ENCODE measurements at places on chromosomes 1 and 21.

GRCh38 chr1:66623812-66624211, 89.9 kb downstream of the SGIP1 start:
- DNase-seq = peak; percentile 40

DNA sequence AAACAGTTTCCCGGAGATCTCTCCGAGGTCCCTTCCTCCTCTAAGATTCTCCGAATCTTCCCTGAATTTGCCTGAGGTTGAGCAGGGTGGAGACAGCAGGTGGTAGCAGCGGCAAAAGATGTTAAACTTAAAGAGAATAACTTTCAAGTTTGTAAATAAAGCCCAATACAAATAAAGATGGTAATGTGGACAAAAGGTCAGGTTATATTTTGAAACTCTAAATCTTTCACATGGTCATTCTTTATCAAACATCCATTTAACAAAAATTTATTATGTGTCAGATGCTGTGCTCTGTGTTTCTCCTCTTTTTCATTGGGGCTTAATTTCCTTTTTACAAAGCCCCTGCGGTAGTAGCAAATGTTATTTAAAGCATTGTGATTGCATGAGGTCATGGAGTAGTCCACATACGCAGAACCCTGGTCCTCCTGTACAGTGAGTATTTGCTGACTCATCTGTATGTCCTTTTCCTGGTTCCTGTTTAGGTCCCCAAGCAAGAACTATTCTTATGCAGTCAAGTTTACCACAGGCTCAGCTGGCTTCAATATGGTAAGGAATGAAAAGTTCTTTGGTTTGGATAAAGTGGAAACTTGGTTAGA, 119.2 kb downstream of the ITSN1 start:
- DNase-seq = peak; percentile 96

GRCh38 chr1:82371844-82372498, 571.2 kb downstream of the ADGRL2 start:
- DNase-seq = no peak

DNA sequence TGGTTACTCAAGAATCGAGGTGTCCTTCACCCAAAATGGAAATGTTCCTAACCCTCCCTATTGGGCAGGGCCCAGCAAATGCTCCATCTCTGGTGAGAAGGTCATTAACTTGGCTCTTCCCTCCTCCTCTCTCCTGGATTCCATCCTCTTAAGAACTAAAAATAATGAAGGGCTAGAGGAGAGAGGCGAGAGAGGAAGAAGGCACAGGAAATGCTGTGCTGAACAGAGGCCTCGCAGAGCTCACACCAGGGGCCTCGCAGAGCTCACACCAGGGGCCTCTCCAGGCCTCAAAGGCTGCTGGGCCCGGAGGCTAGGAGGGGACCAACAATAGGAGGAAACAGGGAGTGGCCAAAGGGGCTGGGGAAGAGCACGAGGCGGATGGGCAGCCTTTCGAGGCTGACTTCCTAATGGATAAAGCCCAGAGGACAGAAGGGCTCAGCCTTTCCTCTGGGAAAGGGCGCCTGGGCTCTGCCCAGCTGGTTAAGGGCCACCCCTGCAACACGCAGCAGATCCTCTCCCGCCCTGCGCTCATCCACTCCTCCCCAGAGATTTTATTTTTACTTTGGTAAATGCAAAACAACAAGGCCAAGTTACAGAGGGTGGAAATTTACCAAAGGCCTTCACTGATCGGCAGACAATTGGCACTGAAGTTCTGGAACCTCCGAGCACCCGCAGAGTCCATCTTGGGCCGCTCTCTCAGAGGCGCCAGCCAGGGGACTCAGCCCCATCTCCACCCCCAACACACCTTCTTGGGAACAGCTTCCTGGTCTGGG, 78.5 kb downstream of the ITPKB start:
- DNase-seq = no peak

GRCh38 chr1:214808845-214809460, 206.0 kb downstream of the CENPF start:
- DNase-seq = peak; percentile 24

GRCh38 chr1:186272486-186272885, 102.6 kb downstream of the TPR start:
- no peak for DNase-seq

DNA sequence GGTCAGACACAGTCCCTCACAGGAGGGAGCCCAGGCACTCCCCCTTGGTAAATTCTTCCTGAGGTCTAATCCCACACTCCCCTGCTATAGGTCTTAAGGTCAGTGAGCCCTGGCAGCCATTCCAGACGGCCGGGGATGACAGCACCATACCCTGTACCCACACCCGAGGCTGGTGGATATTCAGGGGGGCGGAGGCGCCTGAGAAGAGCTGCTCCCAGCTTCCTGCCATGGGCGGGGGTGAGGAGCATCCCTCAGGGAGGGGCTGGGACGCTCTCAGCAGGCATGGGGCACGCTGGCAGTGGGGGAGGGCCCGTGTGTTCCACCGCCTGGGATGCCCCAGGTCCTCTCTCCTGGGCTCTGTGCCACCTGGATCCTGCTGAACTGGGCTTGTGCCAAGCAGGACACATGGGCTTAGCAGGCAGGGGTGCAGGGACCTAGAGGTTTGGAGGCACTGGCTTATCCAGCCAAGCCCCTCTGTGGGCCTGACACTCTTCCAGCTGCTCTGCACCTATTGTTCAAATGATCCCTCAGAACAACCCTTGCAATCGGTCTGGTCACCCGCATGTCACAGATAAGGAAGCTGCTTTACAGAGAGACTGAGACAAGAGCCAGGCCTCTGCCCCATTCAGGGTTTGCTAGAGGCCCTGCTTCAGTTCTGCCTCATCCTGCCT, 5.7 kb upstream of the ADGRB2 start:
- DNase-seq = peak; percentile 30

DNA sequence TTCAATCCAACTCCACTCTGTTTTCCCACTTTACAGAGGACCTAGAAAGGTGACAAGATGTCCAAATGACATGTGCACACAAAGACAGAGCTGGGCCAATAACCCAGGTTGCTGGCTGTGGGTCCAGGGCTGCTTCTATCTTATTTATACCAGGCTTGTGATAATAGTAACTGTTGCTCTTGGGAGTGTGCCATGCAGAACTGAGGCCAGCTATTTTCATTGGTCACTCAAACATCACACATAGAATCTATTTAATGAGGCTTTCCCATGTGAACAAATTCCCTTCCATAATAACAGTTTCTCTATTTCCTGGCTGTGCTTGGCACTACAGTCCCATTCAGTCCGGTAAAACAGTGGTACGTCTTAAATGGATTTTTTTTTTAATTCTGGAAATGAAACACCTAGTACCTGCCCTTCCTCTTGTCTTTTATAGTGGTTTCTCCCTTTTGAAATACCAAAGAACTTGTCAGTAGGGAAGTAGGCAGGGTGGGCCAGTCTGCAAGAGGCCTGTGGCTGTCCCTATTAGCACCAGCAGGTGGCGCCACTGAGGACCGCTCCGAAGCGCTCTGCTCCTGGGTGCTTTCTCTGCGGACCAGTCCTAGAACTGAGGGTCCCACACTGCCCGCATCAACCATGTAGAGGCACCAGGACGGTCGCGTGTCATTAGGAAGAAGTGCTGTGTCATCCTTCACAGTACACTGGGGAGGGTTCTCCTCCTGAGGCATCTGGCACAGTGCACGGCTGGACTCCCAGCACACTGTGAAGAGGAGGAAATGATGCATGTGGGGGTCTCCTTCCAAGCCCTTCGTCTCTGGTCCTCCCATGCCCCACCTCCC, 52.1 kb downstream of the GPR161 start:
- DNase-seq = peak; percentile 70

- DNase-seq = no peak
Measured at GRCh38 chr1:205003358-205004131, 39.5 kb upstream of the CNTN2 start.

DNA sequence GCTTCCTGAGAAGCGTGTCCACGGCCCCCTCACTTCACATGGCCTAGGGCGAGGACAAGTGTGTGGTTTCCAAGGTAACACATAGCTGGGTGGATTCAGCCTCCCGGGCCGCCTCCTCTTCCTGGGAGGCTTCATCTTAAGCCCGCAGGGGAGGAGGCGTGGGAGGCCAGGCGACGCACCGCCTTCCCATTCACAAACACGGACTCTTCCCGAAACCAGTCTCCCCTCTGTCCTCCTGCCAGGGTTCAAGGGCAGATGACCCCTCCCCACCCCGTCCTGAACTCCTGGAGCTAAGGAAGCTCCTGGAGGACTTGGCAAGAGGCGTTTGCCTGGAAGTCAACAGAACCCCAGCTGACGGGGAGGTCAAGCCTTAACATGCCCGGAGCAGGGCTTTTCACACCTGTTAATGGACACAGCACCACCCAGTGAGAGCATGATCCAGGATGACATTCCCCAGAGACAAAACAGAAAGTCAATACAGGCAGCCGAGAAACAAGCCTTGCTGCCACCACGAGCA, 56.7 kb downstream of the KCNN3 start:
- DNase-seq = peak; percentile 14

DNA sequence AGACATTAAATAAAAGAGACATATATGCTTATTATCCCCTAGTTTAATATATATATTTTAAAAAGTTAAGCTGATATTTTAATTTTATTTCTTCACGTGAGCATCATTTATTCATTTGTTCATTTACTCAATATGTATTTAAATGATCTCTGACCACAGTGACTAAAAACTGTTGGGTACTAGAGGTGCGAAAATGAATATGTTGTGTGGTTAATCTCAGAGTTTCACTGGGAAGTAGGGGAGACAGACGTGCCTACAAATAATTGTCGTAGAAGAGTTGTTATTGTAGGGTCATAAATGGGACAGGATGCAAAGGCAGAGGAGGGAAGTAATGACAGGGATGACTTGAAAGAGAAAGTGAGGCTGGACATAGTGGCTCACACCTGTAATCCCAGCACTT, 213.0 kb upstream of the CACYBP start:
- DNase-seq = no peak

GRCh38 chr1:221809091-221810029, 67.5 kb upstream of the DUSP10 start:
- DNase-seq = no peak

- DNase-seq = peak; percentile 83
Measured at GRCh38 chr1:110155878-110156522, 5.7 kb downstream of the SLC6A17 start.

- no peak for DNase-seq
Measured at GRCh38 chr1:99171184-99171813, 93.0 kb upstream of the PLPPR4 start.

DNA sequence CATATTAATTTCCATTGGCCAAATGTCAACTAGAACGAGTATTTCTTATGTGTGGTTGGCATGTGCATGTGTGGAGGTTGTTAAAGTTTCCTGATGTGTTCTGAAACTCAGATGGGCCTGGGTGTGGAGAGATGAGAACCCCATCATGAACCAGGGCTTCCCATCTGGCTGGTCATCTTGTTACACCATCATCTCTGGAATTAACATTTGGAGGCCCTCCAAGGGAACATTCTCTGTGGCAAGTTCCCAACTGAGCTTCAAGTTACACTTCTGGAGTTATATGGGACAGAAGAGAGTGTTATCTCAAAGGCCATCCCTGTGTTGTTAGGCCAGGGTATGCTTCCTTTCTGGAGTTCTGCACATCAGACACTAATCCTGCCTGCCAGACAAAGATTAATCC, 183.6 kb downstream of the TTLL7 start:
- DNase-seq = peak; percentile 63

GRCh38 chr1:9058465-9058864, 11.0 kb downstream of the SLC2A5 start:
- DNase-seq = no peak

- peak; percentile 46 for DNase-seq
Measured at GRCh38 chr1:211281320-211282022, 22.3 kb downstream of the RCOR3 start.

GRCh38 chr1:94623560-94624148, 82.1 kb upstream of the F3 start:
- peak; percentile 97 for DNase-seq

- no peak for DNase-seq
Measured at GRCh38 chr1:886760-887159, 37.0 kb upstream of the SAMD11 start.

- DNase-seq = no peak
Measured at GRCh38 chr1:178862864-178863263, 8.0 kb downstream of the ANGPTL1 start.

- peak; percentile 93 for DNase-seq
Measured at GRCh38 chr21:44801468-44802395, at the start of gene UBE2G2. Gene UBE2G2, minus strand, starts transcription at chr21:44801820. Its CDS starts 72 bp downstream, at chr21:44801748.

GRCh38 chr1:46204406-46204742, 1.2 kb downstream of the LURAP1 start:
- no peak for DNase-seq

DNA sequence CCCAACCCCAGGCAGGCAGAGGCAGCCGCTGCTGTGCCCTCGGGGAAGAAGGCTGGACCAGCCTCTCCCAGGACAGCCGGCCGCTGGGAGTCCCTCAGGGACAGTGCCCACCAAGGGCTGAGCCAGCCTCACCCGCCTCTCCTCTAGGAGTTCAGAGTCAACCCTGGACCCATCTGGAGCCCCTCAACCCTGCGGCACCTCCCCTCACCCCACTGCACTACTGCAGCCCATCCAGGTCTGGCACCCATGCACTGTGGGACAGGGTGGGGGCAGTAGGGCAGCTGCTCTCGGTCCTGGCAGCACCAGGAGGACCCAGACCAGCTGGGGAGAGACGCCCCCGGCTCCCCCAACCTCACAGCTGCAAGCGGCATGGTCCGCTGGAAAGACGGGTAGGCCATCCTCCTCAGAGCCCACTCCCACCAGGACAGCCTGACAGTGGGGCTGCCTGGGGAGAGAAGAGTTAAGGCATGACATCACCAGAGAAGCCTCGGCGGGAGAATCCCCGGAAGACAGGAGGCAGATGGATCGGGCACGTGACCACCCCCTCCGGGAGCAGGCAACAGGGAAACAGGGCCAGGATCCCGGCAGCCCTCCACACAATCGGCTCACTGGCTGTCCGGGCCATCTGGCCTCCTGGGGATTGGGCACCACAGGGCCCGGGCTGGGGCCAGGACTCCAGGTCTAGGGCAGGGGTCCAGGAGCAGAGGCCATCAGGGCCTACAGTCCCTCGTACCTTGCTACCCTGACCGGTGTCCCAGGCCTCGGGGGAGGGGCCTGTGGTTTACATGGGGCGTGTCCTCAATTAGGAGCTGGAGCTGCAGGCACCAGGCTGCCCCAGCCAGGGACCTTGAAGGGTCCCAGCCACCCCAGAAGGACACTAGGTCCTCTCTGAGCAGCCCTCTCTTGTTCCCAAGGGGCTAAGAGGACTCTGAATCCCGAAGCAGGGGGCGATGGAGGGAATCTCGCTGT, 3.1 kb downstream of the ACAP3 start:
- DNase-seq = peak; percentile 73

GRCh38 chr1:234361102-234361603, 12.1 kb upstream of the COA6 start:
- DNase-seq = no peak

DNA sequence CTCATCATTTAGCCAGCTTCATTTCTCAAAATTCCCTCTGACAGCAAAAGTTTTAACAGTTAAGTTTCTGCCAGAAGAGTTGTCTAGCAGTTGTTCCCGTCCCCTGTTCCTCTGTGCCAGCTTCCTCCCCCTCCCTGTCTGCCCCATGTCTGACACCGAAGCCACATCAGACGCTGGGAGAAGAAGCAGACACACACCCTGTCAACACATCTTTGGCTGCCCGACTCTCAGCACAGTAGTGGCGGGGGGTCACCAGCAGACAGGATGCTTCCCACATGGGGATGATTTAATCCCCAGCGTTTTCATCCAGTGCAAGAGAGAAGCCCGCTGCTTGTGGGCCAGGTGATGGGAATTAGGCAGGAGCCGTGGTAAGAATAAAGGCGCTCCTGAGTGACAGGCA, 379.4 kb upstream of the RUNX1 start:
- peak; percentile 57 for DNase-seq

GRCh38 chr1:63891060-63891690, 117.4 kb downstream of the ROR1 start:
- DNase-seq = no peak
